ENCODE measurements at places on chromosomes 2 and 18. TPM values are rescaled to one million over a fixed set of nuclear protein-coding genes. Genes with fewer than 3 reads are reported as not detected.

Gene NXPH2
- total RNA-seq, result not detected

Gene CPSF3
- total RNA-seq, result 38.2 TPM

Gene ELOA2
- not detected for total RNA-seq

Gene CDH20
- not detected for total RNA-seq

Gene DCC
- not detected for total RNA-seq

Gene TEKT4
- not detected for total RNA-seq

Measured in vein endothelial cell (primary cell).